ENCODE measurements at places on chromosomes 3 and 15. TPM values are rescaled to one million over a fixed set of nuclear protein-coding genes. Genes with fewer than 3 reads are reported as not detected.

Gene TAGLN3
- total RNA-seq: 46.6 TPM

Gene KCNMB3
- total RNA-seq: 4.4 TPM

Gene NR2E3
- 0.28 TPM for total RNA-seq

Gene LARP6
- 19.3 TPM for total RNA-seq

Gene ENTPD3
- total RNA-seq: not detected

Gene PTH1R
- total RNA-seq: not detected

DNA sequence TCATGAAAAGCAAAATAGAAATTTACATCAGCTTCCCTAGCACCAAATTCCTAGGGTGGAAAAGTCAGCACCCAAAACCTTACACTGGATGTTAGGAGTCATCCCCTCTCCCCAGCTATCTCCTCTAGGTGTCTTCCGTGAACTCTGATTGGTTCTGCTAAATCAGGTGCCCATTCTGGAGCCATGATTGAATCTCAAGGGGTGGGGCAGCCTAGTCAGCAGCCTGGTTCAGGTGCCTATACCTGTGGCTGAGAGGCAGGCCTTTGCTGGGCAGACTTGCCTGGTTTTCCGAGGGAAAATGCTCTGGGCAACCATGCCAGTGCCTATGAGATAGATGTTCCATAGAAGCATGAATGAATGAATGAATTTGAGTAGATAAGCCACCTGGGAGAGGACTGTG, 336.7 kb downstream of the LRTM1 start:
- no peak overlapping the region for H3K27ac ChIP-seq
- no peaks in the 10 kb centered on the region for H3K27me3 ChIP-seq
- H3K4me1 ChIP-seq: no peaks in the 10 kb centered on the region
- DNase-seq: no peak

DNA sequence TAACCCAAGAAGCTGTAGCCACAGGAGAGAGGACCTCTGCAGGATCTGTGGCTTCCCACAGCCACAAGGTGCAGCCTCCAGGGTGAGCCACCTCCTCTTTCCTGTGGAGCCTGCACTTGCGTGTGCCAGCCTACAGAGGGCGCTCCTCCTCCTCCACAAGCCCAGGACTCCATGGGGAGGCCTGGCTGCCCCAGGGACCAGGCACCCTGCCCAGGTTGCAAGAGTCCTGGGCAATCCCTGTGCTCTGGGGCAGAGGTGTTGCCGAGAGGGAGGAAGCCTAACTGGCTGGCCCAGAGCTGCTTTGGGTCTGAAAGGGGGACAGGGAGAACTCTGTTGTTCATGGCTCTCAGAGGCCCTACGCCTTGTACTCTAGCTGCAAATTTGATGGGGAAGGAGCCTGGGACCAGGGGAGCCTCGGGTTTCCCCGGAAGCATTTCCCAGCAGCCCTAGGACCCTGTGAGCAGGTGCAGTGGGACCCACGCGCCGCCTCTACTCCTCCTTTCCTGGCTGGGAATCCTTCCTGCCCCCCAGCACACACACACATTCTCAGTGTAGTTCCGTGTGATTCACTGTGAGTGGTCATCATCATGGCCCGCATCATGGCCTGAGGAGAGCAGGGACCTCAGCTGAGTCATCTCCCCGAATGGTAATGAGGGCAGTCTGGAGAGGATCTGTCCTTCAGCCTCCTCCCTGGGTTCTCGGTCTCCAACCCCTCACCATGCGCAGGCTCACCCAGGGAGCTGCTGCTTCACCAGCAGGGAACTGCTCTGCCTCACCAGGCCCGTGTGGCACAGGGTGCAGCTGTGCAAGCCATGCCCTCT, 24.3 kb downstream of the TBC1D21 start:
- H3K4me1 ChIP-seq: no peaks in the 10 kb centered on the region
- no peak overlapping the region for H3K4me3 ChIP-seq
- H3K36me3 ChIP-seq: no peaks in the 10 kb centered on the region
- H3K27ac ChIP-seq: no peak overlapping the region
- peak; percentile 79 for DNase-seq

DNA sequence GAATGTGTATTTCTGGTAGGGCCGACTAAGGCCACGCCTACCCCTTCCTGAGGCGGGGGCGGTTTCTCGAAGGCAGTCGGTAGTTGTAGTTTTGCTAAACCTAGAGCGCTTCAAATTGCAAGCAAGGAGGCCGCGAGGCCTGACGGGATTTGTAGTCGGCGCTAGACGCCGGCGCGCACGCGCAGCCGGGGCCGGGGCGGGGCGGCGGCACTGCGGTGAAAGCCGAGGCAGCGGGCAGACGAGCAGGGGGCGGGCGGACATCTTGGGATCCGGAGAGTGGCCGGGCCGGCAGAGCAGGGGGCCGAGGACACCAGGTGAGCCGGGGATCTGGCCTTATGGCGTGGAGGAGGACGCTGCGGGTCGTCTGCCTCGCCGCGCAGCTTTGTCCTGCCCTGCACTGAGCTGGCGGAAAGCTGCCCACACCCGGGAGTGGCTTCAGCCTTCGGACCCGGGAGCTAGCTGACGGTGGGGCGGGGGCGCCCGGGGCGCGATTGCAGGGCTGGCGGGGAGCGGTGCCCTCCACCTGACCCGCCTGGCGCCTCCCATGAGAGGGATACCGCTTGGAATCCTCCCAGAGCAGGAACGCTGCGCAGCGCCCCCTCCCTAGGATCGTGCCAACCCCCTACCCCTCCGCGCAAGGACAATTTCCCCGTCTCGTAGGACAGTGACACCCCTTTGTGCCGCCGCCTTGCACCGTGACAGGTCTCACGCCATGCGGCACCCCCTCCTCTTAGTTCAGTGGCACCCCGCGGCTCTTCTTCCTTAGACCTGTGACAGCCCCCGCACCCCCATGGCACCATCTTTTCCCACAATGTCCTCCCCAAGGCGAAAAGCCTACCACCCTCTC, at the start of gene AP2M1:
Gene AP2M1 (plus strand): TSS at position 210 of the 847 bp plus-strand sequence. CDS start 2,139 bp downstream, outside the sequence.
- H3K27ac ChIP-seq: peak within 1 kb of the TSS; percentile 81
- H3K36me3 ChIP-seq: no peaks in the 10 kb centered on the region
- H3K27me3 ChIP-seq: no peaks in the 10 kb centered on the region
- peaks cover 22% of the 10 kb centered on the region for H3K4me1 ChIP-seq
- H3K4me3 ChIP-seq: peak within 1 kb of the TSS; percentile 97
- peak; percentile 99 for DNase-seq

GRCh38 chr3:57078344-57078634, 17.8 kb downstream of the SPATA12 start:
- H3K36me3 ChIP-seq: no peaks in the 10 kb centered on the region
- no peak overlapping the region for H3K27ac ChIP-seq
- DNase-seq: peak; percentile 64
- H3K4me3 ChIP-seq: peak overlapping the region; percentile 76

- H3K36me3 ChIP-seq: no peaks in the 10 kb centered on the region
- H3K27me3 ChIP-seq: no peaks in the 10 kb centered on the region
- DNase-seq: no peak
- H3K27ac ChIP-seq: no peak overlapping the region
- H3K4me3 ChIP-seq: no peak overlapping the region
Measured at GRCh38 chr3:138043266-138044029, 33.5 kb downstream of the CLDN18 start.

GRCh38 chr3:14634763-14635400, 16.7 kb upstream of the CCDC174 start:
- H3K4me1 ChIP-seq: no peaks in the 10 kb centered on the region
- no peak overlapping the region for H3K27ac ChIP-seq
- no peak overlapping the region for H3K4me3 ChIP-seq
- no peaks in the 10 kb centered on the region for H3K36me3 ChIP-seq
- H3K27me3 ChIP-seq: peaks cover 34% of the 10 kb centered on the region
- DNase-seq: no peak

DNA sequence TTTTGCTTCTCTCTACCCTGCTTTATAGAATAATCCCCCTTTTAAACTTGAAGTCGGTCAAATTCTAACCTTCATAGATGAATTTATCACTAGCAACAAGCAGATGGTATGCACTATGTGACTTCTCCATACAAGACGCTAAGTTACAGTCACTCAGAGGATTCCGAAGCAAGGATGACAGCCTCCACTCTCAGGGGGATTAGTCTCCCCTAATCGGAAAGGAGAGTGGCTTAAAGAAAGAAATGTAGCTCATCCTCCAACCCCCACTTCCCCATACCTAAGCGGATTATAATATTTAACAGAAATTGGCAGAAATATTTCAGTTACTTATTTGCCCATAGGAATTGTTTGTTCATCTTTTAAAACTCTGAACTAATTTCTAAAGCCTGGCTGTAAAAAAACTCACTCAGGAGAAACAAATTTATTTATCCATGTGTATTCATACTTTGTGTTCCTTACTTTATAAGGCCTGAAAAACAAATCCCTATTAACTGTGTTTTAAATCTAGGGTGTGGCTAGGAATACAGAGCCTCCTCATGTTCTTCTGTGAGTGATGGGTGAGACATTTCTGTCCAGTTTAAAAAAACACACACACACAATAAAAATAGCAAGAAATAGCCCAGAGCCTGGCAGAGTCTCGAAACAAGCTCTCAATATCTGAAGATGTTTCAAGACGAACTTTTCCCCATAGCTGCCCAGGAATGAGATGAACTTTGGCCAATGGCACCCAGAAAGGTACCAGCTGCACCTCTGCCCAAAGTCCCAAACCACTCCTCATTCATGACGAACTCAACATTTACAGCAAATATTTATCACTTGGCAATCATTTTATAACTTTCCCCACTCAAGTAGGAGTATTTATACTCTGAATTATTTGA, 18.7 kb downstream of the SIAH2 start:
- no peak overlapping the region for H3K4me3 ChIP-seq
- peaks cover 11% of the 10 kb centered on the region for H3K4me1 ChIP-seq
- H3K27ac ChIP-seq: peak overlapping the region; percentile 37
- no peaks in the 10 kb centered on the region for H3K27me3 ChIP-seq
- H3K36me3 ChIP-seq: no peaks in the 10 kb centered on the region
- peak; percentile 66 for DNase-seq

DNA sequence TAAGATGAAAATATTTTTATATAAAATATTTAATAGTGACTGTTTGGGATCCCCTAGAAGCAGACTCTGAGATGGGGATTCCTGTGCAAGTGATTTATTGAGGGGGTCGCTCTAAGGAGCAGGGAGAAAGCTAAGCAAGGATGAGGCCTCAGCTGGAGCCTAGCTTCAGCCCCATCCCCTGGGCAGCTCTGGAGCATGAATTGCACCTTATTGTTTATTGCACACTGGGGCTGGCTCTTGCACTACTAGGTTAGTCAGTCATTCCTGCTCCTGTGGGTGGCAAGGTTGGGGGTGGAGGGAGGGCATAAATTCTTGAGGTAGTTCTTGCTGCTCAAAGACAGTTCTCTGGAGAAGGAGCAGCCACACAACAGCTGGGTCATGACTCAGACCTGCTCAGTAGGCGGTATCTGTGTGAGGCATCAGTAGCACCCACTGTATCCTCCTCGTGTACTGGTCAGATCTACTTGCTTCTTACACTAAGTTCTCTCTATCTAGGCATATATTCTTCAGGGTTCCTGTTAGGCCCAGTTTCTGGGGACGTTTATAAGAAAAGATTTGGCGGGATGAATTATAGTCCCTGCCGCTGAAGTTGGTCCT, 27.2 kb upstream of the TNFSF10 start:
- H3K36me3 ChIP-seq: no peaks in the 10 kb centered on the region
- no peak overlapping the region for H3K27ac ChIP-seq
- H3K4me3 ChIP-seq: no peak overlapping the region
- no peaks in the 10 kb centered on the region for H3K27me3 ChIP-seq
- no peak for DNase-seq
- no peaks in the 10 kb centered on the region for H3K4me1 ChIP-seq

DNA sequence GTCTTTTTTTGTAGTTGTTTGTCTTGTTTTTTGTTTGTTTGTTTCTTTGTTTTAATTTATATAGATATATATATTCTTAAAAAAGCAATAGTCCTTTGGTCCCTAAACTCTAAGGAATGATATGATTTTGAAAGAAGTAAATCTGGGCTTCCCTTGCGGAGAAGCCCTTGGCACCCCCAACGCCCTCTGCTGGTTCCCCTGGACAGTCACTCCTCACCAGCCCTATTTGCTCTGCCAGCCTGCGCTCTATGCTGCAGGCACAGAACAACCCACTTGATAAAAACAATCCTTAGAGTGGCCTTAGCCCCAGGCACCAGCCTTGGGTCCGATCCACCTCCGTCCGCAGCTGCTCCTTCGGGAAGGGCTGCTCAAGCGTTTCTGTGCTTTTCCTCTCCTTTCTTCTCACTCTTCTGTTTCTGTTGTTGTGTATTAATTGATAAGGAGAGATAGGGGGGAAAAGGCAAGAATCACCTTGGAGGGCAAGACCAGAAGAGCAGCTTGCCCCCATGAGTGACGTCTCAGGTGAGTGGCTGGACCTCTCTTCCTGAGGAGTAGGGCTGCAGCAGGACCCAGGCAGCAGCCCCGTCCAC, 13.7 kb upstream of the PARP6 start:
- peak; percentile 69 for DNase-seq
- no peak overlapping the region for H3K27ac ChIP-seq
- H3K4me3 ChIP-seq: no peak overlapping the region
- H3K36me3 ChIP-seq: no peaks in the 10 kb centered on the region

- no peak overlapping the region for H3K4me3 ChIP-seq
- no peak for DNase-seq
- no peaks in the 10 kb centered on the region for H3K27me3 ChIP-seq
- no peak overlapping the region for H3K27ac ChIP-seq
- no peaks in the 10 kb centered on the region for H3K4me1 ChIP-seq
Measured at GRCh38 chr3:133535971-133536881, 37.3 kb upstream of the CDV3 start.

DNA sequence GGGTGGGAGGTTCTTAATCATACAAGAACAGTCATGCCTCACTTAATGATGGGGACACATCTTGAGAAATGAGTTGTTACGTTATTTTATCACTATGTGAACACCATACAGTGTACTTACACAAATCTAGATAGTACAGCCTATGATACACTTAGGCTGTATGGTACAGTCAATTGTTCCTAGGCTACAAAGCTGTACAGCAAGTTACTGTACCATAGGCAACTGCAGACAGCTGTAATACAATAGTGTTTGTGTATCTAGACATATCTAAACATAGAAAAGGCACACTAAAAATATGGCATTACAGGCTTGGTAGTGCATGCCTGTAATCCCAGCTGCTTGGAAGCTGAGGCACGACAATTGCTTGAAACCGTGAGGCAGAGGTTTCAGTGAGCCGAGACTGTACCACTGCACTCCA, 55.7 kb upstream of the PLXND1 start:
- DNase-seq: no peak
- H3K27ac ChIP-seq: no peak overlapping the region
- H3K4me3 ChIP-seq: no peak overlapping the region
- no peaks in the 10 kb centered on the region for H3K36me3 ChIP-seq

- no peaks in the 10 kb centered on the region for H3K27me3 ChIP-seq
- no peak overlapping the region for H3K4me3 ChIP-seq
- H3K36me3 ChIP-seq: no peaks in the 10 kb centered on the region
- no peak overlapping the region for H3K27ac ChIP-seq
Measured at GRCh38 chr3:150240891-150241290, 167.2 kb upstream of the TSC22D2 start.

DNA sequence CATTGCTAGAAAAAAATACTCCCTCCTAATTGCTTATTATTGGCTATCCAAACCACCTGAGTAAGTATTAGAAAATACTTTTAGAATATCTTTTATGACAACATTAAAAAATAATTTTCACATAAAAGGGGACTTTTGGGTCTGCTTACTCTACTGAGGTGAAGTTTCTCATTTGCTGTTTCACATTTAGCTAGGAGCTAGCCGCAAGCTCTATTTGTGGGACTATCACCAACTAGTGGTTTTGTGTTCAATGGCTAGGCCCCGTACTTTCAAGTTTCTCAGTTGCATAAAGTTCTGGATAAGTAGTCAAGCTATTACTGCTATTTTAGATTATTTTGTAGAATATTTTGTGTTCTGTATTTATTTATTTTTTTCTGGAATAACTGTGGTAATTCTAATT, 244.2 kb upstream of the SLITRK3 start:
- no peak overlapping the region for H3K27ac ChIP-seq
- H3K36me3 ChIP-seq: no peaks in the 10 kb centered on the region
- H3K4me3 ChIP-seq: no peak overlapping the region
- H3K4me1 ChIP-seq: no peaks in the 10 kb centered on the region

GRCh38 chr15:71791975-71792374, 18.4 kb upstream of the NR2E3 start:
- no peak for DNase-seq
- H3K36me3 ChIP-seq: no peaks in the 10 kb centered on the region
- H3K27ac ChIP-seq: no peak overlapping the region
- no peak overlapping the region for H3K4me3 ChIP-seq
- no peaks in the 10 kb centered on the region for H3K27me3 ChIP-seq

Measured in neural progenitor cell (in vitro differentiated cells).